NCI-H460 (cell line): ENCODE measurements at places on chromosomes 5 and 9.

GRCh38 chr5:172362755-172363154, 79.2 kb upstream of the UBTD2 start:
- DNase-seq = no peak

GRCh38 chr5:13503017-13503416, 441.5 kb downstream of the DNAH5 start:
- DNase-seq = no peak

GRCh38 chr9:27539479-27540441, 10.1 kb upstream of the MOB3B start:
- no peak for DNase-seq

- peak; percentile 44 for DNase-seq
These were observed 8.1 kb downstream of the FAM193B start for GRCh38 chr5:177546258-177546741.

DNA sequence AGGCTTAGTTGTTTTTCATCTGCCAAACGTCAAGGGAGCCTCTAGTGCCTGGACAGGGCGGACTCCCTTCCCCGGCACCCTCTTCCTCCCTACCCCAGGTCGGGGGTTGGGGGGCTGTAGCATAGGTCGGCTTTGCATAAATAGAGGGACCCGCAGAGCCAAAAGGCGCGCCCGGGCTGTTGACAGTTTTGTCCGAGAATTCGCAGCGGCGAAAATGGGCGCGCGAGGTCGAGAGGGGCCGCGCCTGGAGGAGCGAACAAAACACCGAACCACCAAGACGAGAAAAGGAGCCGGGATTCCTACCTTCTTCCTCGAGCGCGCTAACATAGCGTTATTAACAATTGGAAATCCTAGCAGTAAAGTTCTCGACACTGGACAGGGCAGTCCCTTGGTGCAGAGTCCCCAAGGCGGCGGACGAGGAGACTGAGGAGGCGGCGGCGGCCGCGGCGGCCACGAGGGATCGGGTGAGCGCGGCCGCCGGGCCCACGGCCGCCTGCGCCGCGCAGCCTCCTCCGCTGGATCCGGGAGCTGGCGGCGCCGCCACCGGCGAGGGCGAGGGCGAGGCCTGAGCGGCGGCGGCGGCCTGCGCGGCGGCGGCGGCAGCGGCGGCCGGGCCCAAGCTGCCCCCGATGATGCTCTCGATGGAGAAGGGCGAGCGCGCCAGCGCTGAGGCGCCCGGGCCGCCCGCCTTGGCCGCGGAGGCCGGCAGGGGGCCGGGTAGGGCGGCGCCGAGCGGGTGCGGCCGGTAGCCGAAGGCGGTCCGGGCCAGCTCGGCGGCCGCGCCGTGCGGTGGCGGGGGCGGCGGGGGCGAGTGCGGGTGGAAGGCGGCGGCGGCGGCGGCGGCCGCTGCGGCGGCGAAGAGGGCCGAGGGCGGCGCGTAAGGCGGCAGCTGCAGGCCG, 1.7 kb downstream of the FOXD1 start:
- no peak for DNase-seq

DNA sequence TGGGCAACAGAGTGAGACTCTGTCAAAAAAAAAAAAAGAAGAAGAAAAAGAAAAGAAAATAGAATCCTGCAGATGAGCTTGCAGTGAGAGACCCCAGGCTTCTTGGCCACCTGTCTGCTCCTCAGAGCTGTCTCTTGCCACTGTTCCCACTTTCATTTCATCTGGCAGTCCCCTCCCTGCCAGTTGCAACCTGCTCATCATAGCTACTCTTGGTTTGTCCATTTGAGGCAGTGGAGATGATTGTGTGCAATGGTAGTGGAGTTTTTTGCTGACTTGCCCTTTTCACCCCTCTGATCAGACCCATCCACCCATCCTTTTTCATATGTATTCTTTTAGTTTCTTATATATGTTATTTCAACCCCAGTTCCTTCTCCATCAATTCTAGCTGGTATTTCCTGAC, 28.7 kb downstream of the ANKRD33B start:
- DNase-seq = no peak

DNA sequence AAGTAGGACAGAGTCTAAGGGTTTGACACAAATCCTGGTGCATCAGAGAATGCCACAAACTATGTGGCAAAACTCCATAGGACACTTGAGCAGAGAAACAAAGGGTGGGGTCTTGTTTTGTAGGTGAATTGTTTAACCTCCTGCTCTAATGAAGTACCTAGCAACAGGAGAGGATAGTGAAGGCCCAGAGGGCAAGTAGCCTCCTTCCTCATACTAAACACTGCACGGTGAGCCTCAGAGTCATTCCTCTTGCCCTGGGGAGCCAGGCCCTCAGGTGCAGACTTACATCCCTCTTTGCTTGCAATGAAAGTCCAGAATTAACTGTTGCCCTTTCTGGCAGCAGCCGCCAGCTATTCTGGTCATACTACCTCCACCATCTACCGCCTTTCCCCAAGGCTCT, 166.1 kb downstream of the DROSHA start:
- DNase-seq = no peak

DNA sequence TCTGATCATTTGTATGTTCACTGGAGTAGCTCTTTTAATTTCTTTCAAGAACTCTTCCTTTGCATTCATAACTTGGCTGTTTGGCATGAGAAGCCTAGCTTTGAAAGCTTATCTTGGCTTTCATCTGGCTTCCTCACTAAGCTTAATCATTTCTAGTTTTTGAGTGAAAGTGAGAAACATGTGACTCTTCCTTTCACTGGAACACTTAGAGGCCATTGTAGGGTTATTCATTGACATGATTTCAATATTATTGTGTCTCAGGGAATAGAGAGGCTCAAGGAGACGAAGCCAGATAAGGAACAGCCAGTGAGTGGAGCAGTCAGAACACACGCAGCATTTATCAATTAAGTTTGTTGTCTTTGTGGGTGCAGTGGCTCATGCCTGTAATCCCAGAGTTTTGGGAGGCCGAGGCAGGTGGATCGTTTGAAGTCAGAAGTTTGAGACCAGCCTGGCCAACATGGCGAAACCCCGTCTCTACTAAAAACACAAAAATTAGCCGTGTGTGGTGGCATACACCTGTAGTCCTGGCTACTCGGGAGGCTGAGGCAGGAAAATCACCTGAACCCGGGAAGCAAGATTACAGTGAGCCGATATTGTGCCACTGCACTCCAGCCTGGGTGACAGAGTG, 98.3 kb downstream of the UGCG start:
- DNase-seq = no peak

- DNase-seq = peak; percentile 75
These were observed 113.4 kb downstream of the SYK start for GRCh38 chr9:90914868-90915483.

DNA sequence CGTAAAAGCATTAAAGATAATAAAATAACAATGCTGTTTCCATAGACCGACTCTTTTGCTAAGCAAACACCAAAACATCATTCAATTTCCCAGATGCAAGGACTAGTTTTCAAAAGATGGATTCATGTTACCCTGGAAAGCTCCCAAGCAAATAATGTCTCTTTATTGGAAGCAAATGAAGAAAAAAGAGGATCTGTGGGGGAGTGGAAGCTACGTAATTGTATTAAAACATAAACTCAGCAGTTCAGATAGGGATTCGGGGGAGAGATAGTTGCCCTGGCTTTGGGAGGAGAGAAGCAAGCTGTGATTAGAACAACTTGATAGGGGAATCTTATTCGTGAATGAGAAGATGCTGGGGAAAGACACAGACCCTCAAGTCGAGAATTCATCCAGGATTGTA, 491.0 kb upstream of the CLINT1 start:
- no peak for DNase-seq

DNA sequence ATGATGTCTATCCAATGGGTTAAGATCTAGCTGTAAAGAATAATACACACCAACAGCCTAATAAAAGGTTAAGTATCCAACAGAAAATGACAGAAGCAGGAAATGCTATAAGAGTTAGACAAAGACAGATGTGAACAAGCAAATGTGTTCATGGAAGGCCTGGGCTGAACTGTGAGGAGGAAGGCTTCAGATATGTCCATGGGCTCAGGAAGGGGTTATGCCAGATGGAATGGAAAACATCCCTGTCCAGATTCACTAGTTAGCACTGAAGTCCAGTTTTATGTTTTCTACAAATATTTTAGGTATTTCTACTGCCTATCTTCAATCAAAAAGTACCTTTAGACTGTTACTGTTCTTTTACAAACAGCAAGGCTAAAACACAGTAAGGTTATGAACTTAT, 27.1 kb downstream of the ERAP1 start:
- DNase-seq = no peak

DNA sequence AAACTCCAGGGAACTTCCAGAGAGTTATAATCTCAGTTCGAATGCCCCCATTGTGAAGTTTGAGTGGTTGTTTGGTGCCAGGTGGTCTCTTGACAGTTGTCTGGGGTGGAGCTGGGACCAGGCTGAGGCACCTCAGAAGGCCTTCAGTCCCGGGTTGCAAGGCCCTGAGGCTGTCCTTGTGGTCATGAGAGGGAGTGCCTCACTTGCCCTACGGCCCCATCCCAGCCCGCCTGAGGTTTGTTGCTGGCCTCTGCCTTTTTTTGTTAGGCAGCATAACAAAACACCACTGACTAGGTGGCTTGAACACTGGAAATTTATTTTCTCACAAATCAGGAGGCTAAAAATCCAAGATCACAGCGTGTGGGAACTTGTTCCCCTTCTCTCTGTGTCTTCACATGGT, 73.0 kb upstream of the PAPPA start:
- DNase-seq = no peak

DNA sequence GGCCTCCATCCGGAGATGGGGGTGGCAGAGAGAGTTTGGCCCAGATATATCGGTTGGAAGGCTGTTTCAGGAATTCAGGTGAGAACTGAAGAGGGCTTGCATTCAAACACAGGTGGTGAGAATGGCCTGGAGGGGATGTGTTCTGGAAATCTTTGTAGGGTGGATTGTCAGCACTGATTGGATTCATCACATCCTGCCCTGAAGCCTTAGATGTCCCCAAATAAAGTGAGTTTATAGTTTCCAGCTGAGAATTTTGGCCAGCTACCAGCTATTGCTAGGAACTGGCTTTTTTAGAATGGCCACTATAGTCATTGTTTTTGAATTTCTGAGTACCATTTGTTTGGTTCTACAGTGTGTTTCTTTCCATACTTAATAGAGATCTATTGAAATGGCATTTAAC, 46.1 kb upstream of the ANKH start:
- DNase-seq = no peak

GRCh38 chr9:136931611-136932130, 12.9 kb downstream of the FBXW5 start:
- DNase-seq = no peak

DNA sequence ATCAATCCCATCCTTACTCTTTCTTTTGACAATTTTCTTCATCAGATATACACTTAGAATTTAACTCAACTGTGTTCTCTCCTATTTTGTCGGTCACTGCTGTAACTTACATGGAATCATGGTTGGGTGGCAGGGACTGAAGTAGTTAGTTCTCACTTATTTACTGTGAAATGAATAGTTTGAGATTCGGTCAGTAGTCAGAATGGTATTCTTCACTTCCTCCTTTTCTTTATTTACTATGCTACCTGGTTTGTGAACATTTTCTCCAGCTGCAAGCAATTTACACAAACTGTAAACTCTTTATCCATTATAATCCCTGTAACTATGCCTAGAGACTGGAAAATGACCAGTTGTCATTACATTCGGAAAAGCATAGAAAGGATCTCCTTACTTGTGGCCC, 41.5 kb upstream of the GDNF start:
- DNase-seq = no peak

DNA sequence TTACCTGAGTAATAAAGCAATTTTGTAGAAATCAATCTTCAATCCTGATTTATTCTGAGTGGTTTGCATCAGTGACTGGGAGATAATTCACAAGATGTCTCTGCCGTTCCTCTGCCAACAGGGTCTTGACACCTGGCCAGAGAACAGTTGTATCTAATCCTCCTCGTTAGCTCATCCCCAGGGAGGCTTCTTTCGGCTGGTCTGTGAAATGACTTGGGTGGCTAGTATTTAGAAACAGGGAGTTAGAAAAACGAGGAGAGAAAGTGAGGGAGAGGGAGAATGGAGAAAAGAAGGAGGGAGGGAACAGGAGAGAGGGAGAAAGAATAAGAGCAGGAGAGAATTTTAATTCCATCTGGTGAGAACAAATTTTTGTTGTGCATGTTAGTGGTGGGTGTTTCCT, 600.2 kb upstream of the TLE4 start:
- no peak for DNase-seq

- no peak for DNase-seq
These were observed 20.6 kb downstream of the FST start for GRCh38 chr5:53501054-53501453.

DNA sequence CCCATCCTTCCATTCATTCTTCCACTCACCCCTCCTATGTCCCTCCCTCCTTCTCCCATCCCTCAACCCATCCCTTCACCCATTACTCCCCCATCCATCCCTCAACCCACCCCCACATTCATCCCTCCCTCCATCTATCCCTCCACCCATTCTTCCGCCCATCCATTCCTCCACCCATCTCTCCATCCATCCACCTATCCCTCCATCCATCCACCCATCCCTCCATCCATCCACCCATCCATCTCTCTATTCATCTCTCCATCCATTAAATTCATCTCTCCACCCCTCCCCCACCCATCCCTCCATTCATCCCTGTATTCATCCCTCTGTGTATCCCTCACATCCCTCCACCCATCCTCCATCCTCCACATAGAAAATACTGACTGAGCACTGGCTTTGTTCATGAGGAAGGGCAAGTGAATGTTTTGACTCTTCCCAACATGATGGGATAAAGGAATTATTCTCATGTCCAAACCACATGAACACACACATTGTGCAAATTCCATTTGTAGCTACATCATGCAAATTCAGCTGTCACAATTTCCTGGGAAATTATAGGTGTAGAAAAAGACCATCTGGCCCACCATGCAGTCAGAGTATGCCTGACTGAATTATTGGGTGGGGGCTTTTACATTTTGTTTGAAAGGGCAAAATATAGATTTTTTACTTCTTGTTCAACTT, 6.9 kb upstream of the VAV2 start:
- DNase-seq = no peak

DNA sequence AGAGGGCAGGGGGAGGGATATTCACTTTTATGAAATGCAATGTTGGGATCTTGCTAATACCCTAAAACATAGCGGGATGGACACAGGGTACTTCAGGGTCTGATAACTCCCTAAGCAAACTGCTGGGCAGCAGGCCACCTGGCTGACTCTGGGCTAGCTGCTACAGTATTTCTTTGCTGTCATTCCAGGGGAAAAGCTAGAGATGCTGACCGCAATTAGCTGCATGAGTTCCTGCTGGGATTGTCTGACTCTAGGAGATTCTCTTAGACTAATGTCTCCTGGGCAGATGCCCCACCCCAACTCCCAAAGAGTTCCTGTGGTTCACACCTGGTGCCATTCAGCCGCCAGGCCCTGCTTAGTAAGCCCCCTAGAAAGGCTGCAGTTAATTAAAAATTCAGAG, 69.9 kb downstream of the PSAT1 start:
- no peak for DNase-seq

GRCh38 chr9:105064248-105065097, 136.5 kb upstream of the ABCA1 start:
- DNase-seq = peak; percentile 80

GRCh38 chr5:35026280-35026840, 21.4 kb downstream of the AGXT2 start:
- DNase-seq = no peak

GRCh38 chr5:124952079-124952478, 205.6 kb upstream of the ZNF608 start:
- DNase-seq = no peak
